ENCODE measurements at places on chromosomes 12 and 14. TPM values are rescaled to one million over a fixed set of nuclear protein-coding genes. Genes with fewer than 3 reads are reported as not detected.

GRCh38 chr14:24398293-24398652 is 530 bp upstream of the NYNRIN start:
- peak; percentile 60 for DNase-seq

GRCh38 chr12:117606945-117607344 is 245.5 kb upstream of the NOS1 start:
- no peak for DNase-seq

- no peak for DNase-seq
These were observed 164.5 kb downstream of the CRADD start for GRCh38 chr12:93841671-93842070.

- DNase-seq, result no peak
These were observed 12.8 kb downstream of the LEMD3 start for GRCh38 chr12:65182012-65182739.

GRCh38 chr12:107938446-107938845 is 163.9 kb downstream of the ASCL4 start:
- no peak for DNase-seq

- DNase-seq, result no peak
These were observed 128.5 kb upstream of the LMNTD1 start for GRCh38 chr12:25681580-25681979.

- no peak for DNase-seq
These were observed 190.7 kb downstream of the BCL11B start for GRCh38 chr14:99081156-99081765.

DNA sequence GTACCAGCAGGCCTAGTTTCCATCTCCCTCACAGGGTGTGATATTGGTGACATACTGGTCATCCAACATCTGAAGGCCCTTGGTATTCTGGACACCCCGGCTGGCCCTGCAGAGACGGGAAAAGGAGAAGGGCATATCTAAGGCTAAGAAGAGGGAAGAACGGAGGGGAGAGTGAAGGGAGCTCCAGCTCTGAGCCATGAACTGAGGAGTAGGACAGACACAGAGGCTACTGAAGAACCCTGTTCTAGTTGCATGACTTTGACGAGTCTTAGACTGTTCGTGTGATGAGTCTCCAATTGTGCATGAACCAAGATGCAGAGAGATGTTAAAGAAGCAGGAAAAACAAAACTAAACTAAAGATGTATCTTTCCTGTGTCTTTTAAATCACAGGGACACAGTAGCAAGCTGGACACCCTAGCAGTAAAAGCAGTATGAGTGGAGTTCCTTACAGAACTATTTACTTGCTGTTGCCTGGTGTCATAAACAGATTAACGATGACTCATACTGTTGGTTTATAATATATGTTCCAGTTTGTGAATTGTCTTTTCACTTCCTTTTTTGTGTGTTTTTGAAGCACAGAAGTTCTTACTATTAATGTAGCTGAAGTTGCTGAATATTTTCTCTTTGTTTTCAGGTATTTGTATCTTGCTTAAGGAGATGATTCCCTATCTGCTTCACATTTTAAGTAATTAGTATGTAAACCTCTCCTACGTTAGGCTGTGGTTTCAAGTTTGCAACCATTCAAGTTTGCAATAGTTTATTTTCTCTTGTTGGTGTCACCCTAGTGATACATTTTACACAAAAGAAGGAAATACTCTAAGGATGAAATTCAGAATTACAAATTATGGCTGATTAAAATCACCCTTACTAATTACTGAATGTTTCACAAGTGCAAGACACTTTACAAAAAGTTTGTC is 15.7 kb downstream of the FAR2 start:
- no peak for DNase-seq

DNA sequence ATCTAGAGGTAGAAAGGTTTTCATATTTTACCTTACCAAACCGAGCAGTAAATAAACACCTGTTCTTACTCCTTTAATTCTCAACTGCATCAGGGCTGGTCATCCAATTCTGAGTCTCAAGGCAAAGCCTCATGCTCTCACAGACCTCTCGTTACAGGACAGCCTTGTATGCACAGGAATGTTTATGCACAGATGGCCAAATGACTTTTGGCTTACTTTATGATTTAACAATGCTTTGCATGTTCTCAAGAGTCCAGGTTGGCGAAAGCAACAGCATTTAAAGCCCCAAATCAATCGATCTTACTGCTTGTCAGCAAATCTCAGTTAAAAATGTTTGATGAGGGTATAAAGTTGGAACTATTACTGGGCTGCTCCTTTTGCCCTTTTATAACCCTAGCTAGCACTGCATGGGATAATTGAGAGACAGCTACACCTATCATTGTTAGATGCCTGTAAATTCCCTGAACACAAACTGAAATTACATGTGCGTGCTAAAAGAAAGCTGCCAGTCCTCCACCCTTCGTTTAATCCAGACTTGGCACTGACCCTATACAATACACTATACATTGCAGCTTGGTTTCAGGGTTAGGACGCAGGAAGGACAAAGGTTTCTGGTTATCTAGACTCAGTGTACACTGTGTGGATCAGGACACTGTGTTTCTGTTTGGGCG is 63.6 kb downstream of the TMCC3 start:
- DNase-seq, result no peak

DNA sequence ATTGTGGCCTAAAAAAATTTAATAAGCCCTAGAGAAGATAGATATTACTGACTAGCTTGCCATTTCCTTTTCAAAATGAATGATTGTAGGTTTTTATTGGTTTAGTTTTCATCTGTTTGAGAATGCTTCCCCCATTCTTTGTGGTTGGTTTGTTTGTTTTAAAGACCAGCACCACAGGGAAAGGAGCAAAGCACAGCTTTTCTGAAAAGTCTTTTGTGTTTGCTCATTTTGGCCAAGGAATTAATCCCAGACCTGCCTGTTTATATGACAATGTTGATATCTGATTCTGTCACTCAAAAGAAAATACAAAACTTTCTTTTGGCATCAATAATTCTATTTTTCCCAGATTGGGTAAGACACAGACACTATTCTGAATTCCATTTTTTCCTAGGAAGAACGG is 312.5 kb upstream of the FLRT2 start:
- DNase-seq, result peak; percentile 42

- no peak for DNase-seq
These were observed 9.0 kb upstream of the CD163 start for GRCh38 chr12:7512553-7512952.

DNA sequence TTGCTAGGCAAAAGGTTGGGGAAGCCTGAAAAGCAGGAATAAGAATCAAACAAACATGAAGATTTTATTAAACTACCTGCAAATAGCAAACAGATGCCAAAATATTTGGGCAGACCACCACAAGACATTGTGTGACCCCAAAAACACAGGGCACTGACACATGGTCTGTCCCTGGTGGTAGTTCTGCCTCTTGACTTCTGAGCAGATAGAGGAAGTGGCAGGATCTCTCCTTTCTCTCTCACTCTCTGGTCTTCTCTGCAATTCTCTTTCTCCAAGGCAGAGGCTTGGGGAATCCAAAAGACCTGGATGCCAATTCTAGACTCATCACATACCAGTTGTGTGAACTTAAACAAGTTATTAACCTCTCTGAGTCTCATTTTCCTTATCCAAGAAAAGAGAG is 4.3 kb upstream of the PTGDR start:
- no peak for DNase-seq

DNA sequence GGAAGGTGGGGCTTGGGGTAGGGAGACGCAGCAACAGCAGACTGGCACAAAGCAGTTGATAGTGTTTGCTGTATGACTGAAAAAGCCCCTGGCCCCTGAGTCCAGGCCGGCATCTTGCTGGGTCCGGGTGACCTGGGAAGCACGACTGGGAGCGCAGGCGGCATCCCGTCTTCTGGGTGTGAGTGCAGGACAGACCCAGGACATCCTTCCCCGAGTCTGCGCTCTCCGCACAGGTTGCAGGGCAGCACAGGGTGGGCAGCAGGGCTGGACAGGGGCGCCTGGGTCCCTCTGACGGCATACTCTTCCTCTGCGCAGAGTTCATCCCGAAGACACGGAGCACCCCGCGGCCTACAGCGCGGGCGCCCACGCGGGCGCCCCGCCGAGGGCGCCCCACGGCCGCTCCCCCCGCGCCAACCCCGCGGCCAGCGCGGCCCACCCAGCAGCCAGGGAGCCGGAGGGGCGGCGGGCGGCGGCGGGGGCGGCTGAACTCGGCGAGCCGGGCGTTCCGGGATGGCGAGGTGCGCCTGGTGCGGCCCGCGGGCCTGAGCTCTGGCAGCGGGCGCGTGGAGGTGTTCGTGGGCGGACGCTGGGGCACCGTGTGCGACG is 9.2 kb upstream of the CYP46A1 start:
- DNase-seq, result no peak

DNA sequence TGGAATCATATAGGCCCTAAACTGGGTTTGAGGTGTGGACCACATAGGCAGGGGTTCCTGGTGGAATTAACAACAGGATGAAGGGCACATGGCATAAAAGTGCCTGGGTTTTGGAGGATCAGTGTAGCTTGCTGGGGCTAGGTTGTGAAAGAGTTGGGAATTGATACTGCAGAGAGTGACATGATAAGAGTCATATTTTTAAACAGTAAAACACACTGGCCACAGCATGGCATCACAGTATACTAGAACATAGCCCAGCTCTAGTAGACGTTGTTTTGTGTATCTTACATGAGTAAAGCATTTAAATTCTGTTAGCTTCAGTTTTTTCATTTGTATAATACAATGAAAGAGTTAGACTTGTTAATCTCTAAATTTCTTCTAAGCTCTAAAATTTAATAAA is 102.0 kb downstream of the POLR3B start:
- no peak for DNase-seq

DNA sequence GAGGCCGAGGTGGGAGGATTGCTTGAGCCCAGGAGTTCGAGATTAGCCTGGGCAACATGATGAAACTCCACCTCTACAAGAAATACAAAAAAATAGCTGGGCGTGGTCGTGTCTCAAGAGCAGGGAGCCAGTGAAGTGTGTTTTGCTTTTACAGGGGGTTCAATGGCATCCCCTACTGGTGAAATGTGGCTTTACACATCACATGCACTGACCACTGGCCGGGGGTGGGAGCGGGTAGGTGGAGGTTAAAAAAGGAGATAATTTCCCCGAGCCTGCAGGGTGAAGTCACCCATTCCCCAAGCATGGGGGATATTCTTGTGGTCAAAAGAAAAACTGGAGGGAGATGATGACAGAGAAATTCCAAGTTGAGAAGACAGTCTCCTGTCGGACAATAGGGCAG is 63.6 kb upstream of the PWP1 start:
- DNase-seq, result peak; percentile 54

DNA sequence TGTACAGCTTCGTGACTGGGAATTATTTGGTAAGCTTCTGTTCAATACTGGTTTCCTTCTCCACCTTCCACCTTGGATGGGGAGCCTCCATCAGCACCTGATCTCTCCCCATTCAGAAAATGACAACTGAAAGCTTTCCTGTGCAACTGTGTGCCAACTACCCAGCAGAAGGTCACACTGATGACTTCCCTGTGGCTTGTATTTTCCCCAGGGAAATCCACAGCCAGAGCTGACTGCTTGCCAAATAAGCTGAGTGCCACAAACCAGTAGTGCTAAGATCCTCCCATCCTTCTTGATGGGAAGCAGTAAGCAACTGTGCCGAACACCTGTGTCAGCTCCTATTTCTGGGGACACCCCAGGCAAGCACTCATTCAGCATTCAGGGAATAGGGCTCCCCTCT is 257.2 kb upstream of the SOX5 start:
- DNase-seq, result no peak

DNA sequence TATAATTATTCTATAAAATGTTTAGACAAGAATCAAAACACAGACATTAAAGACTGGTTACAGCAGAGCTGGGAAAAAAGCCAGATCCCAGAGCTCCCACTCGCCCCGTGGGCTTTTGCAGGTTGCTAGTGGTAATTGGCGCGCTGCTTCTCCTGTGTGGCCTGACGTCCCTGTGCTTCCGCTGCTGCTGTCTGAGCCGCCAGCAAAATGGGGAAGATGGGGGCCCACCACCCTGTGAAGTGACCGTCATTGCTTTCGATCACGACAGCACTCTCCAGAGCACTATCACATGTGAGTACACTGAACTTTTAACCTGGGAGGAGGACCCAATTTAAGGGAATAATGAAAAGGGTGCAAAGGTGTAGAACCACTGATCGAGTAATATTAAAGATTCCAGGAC is 7.5 kb downstream of the TMEM52B start:
- DNase-seq, result no peak

- no peak for DNase-seq
These were observed 235.6 kb downstream of the DACT1 start for GRCh38 chr14:58873228-58873953.

GRCh38 chr14:93042968-93043940 is 72.5 kb downstream of the ITPK1 start:
- no peak for DNase-seq

DNA sequence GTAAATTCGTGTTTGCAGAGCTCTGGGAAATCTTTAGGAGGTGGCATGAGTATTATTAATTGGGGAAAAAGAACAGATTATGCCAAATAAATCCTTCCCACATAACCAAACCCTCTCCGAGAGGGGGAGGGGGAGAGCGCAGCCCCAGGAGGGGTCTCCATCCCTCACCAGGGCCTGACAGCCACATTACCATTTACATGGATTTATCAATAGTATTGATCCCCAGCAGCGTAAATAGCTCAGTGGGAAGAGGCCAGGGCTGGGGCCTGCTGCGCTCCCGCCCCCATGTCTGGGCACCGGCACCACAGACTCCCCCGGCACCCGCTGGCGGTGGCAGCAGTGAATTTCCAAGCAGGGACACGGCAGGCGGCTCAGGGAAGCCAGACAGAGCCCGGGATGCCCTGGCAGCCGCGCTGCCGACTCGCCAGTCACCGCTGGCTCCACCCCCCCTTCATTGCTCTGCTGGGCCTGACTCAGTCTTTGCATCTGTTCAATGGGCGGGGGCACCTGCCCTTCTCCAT is 2.4 kb downstream of the NCOR2 start:
- DNase-seq, result peak; percentile 53

DNA sequence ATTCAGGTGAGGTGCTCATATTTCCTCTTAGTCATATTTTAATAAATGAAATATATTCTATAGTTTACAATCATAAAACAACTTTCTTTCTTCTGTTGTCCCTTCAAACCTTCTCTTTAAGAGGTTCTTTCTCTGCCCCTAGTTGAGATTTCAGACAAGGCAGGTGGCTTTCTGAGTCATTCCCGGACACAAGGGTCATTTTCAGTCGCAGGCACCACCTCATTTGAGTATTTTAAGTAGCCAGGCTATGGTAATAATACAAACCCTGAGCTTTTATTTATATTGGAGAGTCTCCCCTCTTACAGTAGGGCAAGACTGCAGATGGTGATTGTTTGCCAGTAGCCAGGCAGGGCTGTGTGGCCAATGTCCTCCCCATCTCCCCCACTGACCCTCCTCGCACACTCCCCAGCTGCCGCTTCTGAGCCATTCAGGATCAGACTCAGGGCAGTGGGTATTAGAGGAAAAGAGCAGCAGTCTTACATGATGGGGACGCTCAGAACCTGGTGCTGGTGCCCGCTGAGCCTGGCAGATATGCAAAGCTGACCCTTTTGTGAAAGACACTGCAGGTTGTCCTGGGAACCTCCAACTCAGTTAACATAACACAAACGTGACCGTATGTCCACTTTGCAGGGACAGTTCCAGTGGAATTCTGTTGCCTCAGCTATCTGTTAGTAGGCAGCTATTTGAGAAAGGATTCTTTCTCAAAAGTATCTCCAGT is 101.1 kb upstream of the BCL2L14 start:
- DNase-seq, result peak; percentile 25

Gene HOXC4
- total RNA-seq, result not detected

Gene CPNE6
- total RNA-seq, result not detected

Gene PSMB11
- not detected for total RNA-seq

Gene OXA1L
- 101 TPM for total RNA-seq

Gene ADAM20
- total RNA-seq, result 2.0 TPM

Gene SSTR1
- not detected for total RNA-seq

Gene STAB2
- not detected for total RNA-seq

Gene PMCH
- not detected for total RNA-seq

Gene ISM2
- total RNA-seq, result 0.07 TPM

Gene RERGL
- total RNA-seq, result not detected

Data from neural progenitor cell (in vitro differentiated cells).